ENCODE measurements at places on chromosomes 3 and 15.
A peak's percentile ranks its signal among the peaks of the same experiment; 100 is the strongest.

- DNase-seq, result no peak
These were observed 173.4 kb upstream of the CADPS start for GRCh38 chr3:63048367-63049326.

DNA sequence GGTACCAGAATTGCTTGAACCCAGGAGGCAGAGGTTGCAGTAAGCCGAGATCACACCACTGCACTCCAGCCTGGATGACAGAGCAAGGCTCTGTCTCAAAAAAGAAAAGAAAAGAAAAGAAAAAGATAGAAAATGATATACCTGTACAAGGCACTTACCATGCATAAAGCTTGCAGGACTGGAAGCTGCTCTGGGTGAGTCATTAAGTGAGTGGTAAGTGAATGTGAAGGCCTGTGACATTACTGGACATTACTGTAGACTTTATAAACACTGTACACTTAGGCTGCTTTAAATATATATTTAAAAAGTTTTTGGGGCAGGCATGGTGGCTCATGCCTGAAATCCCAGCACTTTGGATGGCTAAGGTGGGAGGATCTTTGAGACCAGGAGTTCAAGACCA lies 99.2 kb downstream of the SLMAP start:
- no peak for DNase-seq

- DNase-seq, result no peak
These were observed 36.6 kb downstream of the CD86 start for GRCh38 chr3:122091602-122092295.

GRCh38 chr3:195195321-195196209 lies 75.4 kb downstream of the XXYLT1 start:
- peak; percentile 69 for DNase-seq

DNA sequence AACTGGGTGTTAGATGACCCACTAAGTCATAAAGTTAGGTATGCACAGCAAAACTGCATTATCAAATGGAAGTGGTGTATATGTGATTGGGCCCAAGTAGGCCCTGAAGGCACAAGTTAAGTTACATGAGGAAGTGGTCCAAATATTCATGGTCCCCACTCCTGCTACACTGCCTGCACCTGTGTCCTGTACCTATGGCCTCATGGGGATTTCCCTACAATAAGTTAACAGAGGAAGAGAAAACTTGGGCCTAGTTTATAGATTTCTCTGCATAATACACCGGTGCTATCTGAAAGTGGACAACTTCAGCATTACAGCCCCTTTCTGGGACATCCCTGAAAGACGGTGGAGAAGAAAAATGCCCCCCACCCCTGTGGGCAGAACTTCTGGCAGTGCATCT lies 41.5 kb downstream of the STRIT1 start:
- no peak for DNase-seq

GRCh38 chr3:118097226-118097625 lies 937.4 kb downstream of the IGSF11 start:
- DNase-seq, result no peak

DNA sequence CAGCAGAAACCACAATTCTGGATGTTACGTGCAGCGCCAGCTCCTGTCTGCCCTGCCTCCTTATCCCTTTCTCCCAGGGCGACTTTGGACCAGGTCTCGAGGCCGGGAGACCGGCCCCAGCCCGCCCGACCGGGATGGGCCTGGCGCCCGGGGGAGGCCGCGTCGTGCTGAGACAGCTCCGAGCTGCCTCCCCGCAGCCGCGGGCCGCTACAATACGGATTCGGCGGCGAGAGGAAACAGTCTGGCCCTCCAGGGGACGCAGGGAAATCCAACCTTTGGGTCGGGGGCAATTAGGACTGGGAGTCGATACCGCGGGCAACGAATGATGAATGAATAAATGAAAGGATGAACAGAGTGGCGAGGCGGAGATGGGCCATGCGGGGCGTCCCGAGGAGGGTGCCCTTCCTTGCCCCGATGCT lies 537 bp downstream of the GRAMD2A start:
- DNase-seq, result no peak

GRCh38 chr15:45606841-45607240 lies 19.7 kb downstream of the BLOC1S6 start:
- DNase-seq, result no peak

DNA sequence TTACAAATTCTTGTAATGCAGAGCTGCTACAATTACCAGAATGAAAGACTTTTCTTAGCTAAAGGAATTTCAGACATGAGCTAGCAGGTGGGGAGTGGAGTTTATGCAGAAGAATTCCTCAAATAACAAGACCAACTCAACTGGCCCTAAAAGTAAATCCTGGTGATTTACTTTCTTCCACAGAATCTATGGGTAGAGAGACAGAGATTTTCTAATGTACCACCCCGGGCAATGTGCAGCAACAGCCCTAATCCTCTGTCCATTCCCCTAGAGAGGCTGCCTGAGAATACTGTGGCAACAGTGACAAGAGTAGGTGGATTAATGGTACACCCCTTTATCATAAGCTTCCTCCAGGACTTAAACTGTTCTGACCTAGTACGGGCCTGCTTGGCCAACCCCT lies 55.2 kb downstream of the AQR start:
- DNase-seq, result no peak

DNA sequence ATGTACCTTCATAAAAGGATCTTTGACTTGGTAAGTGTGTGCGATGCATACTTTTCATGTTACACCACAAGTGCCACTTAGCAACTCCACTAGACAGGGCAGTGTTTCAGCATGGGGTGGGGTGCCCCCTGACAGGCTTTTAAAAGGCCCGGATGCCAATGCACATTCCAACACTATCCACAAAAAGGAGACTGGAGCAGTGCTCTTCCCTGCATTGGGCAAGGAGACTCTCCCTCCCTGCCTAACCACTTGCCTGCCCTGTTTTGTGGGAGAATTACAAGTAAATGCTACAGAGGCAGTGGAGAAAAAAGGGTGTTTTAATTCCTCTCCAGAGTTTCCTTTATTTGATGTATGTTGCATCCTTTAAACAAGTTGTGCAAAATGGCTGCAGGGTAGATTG lies 1.7 kb upstream of the RARB start:
- DNase-seq, result no peak

- DNase-seq, result no peak
These were observed 92.0 kb upstream of the LINGO1 start for GRCh38 chr15:77724715-77725114.

GRCh38 chr15:87609474-87609873 lies 647.1 kb downstream of the NTRK3 start:
- DNase-seq, result no peak
